ENCODE measurements at places on chromosomes 12 and 14. TPM values are rescaled to one million over a fixed set of nuclear protein-coding genes. Genes with fewer than 3 reads are reported as not detected.

- no peaks in the 10 kb centered on the region for H3K36me3 ChIP-seq
- H3K27ac ChIP-seq: no peak overlapping the region
- H3K4me1 ChIP-seq: no peaks in the 10 kb centered on the region
- H3K4me3 ChIP-seq: no peak overlapping the region
- H3K27me3 ChIP-seq: peaks cover 21% of the 10 kb centered on the region
These were observed 134.0 kb downstream of the SRGAP1 start for GRCh38 chr12:63978519-63978918.

DNA sequence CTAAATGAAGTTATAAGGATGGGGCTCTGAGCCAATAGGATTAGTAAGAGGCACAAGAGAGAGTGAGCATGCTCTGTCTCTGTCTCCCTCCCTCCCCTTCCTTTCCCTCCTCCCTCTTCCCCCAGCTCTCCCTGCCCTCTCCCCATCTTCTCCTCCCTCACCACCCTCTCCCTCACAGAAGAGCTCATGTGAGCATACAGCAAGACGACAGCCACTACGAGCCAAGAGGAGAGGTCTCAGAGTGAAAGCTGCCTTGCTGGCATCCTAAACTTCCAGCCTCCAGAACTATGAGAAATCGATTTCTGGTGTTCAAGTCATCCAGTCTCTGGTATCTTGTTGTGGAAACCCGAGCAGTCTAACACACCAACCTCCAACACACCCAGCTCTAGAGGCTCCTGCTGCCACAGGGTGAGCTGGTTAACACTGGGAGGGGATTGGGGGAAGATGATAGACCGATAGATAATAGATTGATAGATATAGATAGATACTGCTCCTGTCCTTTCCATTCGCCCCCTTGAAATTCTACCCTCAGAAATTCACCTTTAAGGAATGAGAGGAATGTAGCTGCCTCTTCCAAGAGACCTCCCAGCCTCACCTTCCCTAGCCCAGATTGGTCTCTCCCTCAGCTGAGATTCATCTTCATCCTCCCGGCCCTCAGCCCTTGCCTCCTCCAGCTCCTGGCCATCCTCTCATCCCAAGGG, 25.8 kb upstream of the ACTN1 start:
- H3K4me1 ChIP-seq: peaks cover 17% of the 10 kb centered on the region
- H3K27me3 ChIP-seq: peaks cover 23% of the 10 kb centered on the region
- H3K36me3 ChIP-seq: peaks cover 3% of the 10 kb centered on the region
- peak overlapping the region; percentile 63 for H3K4me3 ChIP-seq
- no peak for DNase-seq
- no peak overlapping the region for H3K27ac ChIP-seq

DNA sequence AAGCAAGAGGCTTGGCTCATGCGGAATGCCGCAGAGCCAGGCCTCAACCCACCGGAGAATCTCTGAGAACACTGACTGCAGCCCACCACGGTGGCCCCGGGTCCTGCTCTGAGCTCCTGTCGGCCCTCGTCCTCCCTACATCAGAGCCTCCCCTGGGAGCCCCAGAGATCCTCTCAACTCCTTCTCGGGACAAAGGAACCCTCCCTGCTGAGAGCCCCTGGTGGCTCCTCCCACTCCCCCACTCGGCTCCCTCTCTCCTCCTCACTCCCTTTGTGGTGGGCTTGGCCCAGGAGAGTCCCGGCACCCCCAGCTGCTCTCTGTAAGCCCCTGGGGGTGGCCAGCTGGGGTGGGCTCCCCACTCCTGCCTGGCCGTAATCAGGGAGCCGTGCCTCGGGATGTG, 11.1 kb upstream of the INF2 start:
- DNase-seq: no peak
- no peak overlapping the region for H3K27ac ChIP-seq
- no peaks in the 10 kb centered on the region for H3K36me3 ChIP-seq
- peak overlapping the region; percentile 90 for H3K4me3 ChIP-seq
- H3K27me3 ChIP-seq: no peaks in the 10 kb centered on the region

- H3K4me1 ChIP-seq: no peaks in the 10 kb centered on the region
- no peak overlapping the region for H3K27ac ChIP-seq
- H3K4me3 ChIP-seq: no peak overlapping the region
- H3K36me3 ChIP-seq: no peaks in the 10 kb centered on the region
- DNase-seq: no peak
These were observed 180.3 kb upstream of the RTL1 start for GRCh38 chr14:101083564-101084435.

GRCh38 chr12:53990311-53991076, 5.5 kb downstream of the HOXC10 start:
- peak overlapping the region; percentile 77 for H3K27ac ChIP-seq
- peak overlapping the region; percentile 71 for H3K4me3 ChIP-seq
- H3K36me3 ChIP-seq: peaks cover 4% of the 10 kb centered on the region
- DNase-seq: no peak
- H3K27me3 ChIP-seq: peaks cover 94% of the 10 kb centered on the region

Gene RNF212B
- total RNA-seq: not detected

Gene HELB
- 72.1 TPM for total RNA-seq
